Frontal cortex (tissue), 4 donors: ENCODE measurements at places on chromosomes 7 and 10.

DNA sequence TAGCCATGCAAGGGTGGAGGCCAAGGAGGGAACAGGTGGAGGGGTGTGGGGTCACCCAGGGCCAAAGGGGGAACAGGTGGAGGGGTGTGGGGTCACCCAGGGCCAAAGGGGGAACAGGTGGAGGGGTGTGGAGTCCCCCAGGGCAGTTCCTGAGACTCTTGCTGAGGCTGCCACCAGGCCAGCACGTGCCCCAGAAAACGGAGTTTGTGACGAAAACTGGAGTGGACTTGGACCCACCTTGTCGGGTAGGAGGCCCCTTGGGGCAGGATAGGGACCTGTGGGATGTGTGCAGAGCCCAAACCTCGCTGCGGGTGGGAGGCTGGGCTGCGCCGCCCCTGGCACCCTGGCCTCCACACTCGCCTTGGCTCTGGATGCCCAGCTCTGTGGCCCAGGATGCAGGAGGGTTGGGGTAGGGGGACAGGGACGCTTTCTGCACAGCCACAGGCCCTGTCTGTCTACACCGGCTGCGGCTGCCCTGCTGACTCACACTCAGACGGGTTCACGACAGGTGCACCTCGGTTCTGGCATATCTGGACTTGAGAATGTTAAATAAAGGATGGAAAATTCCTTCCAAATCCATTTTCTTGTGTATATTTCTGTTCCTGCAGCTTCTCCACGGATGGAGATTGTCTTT, 562 bp upstream of the ADGRA1 start:
- no peak for DNase-seq

- DNase-seq, result no peak
Observed at GRCh38 chr7:43531700-43532099, 51.2 kb upstream of the STK17A start.

DNA sequence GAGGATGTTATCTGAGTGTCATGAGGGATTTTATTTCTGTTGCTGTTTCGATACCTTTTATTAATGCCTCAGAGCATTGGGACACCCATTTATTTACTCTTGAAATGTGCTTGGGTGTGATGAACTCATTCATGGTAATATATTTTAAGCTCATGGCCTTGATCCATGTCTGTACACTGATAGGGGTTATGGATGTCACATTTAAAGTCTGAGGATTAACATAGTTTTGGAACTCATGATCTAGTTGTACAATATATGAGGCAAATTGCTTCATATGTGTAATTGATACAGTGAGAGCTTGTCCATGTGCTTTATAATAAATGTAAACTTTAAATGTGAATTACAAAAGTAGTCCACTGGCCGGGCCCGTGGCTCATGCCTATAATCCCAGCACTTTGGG, 23.0 kb upstream of the ZRANB1 start:
- DNase-seq, result no peak

GRCh38 chr10:132558516-132559413, 21.2 kb downstream of the INPP5A start:
- no peak for DNase-seq

DNA sequence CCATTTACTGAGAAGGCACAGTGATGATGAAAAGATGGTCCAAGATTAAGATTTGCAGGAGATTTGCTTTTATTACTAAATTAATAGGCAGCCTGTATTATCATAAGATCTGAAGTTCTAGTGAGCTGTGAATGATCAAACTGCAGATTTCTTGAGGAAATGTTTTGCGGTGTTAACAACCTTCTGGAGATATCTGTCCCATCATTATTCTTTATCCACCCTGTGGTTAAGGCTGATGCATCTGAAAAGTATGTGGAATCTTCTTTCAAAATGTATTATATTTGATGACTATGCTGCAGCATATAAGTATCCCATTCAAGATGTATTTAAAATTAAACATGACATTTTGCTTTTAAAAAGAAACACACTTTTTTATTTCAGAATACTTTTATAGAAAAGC, 150.3 kb downstream of the POLR1F start:
- DNase-seq, result no peak

DNA sequence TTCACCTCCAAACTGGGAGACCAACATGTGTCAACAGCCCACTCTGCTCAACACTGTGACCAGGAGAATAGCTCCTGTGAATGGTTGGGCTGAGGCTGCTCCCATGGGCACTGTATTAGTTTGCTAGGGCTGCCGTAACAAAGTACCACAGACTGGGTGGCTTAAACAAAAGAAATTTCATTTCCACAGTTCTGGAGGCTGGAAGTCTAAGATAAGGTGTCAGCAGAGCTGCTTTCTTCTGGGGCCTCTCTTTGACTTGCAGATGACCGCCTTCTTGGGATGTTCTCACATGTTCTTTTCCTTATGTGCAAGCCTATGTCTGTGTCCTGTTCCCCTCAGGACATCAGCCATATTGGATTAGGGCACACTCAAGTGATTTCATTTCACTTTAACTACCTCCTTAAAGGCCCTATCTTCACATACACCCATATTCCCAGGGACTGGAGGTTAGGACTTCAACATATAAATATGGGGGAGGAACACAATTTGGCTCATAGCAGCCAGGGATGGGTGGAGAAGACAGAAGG, 90.3 kb downstream of the CPED1 start:
- no peak for DNase-seq

- DNase-seq, result no peak
Observed at GRCh38 chr7:3951316-3952055, 650.4 kb downstream of the SDK1 start.

DNA sequence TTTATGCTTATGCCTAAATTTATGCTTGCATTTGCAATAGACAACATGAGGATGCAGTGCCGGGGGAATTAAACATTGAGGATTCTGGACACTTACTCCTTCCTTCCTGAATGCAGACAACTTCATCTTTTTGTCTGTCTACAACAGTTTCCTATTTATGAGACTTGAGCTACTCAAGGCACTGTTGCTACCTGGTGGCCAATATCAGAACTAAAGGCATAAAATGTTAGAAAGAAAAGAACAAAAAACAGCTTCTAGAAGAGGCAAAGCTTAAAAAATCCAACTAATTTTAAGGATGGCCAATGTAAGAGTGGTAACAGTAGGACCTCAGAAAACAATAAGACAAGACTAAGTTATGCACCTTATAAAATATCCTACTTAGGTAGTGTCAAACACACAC, 144.5 kb upstream of the PTN start:
- no peak for DNase-seq
